Brain microvascular endothelial cell (primary cell): ENCODE measurements at places on chromosomes 2 and 18.

DNA sequence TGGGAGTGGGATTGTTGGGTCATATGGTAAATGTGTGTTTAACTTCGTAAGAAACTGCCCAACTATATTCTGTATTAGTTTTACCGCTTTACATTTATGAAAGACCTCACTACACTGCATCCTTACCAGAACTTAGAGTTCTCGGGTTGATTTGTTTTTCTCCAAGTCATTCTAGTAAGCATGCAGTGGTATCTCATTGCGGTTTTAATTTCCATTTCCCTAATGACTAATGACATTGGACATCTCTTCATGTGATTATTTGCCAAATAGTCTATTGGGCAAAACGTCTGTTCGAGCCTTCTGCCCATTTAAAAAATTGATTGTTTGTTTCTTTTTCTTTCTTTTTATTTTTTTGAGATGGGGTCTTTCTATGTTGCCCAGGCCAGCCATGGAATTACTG is 6.8 kb downstream of the FBLN7 start:
- no peak for DNase-seq

GRCh38 chr2:217071416-217071815 is 211.6 kb upstream of the TNP1 start:
- no peak for DNase-seq

DNA sequence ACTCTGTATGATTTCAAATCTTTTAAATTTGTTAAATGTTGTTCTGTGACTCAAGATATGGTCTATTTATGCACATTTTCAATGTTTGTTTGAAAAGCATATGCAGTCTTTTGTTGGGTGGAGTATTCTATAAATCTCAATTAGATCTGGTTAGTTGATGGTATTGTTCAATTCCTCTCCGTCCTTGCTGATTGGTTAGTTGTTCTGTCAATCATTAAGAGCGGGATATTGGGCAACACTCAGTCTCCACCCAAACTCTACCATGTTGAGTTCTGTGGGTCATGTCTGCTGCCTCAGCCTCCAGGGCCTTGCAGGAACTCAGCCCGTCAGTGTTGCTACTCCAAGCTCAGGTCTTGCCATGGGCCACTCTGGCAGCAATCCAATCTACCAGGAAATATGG is 118.9 kb downstream of the VWA3B start:
- DNase-seq = no peak

DNA sequence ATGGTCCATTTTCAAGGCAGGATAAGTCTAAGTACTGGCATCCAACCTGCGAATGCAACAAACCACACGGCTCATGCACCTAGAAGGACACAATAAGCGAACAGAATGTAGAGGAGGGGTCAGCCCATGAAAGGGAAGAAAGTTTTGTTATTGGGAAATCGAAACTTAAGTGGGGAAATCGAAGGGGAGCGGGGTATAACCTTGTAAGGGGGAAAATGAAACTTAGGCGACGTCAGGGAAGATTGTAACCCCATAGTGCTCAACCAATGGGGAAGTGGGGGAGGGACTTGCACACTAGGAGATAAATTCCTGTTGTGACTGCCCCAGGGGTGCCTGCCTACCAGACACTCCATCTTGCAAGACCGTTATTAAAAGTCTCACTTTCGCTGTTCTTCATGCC is 15.6 kb upstream of the OTOF start:
- DNase-seq = no peak

- DNase-seq = no peak
Measured at GRCh38 chr18:40473221-40474029, 1481.6 kb upstream of the PIK3C3 start.
